ENCODE measurements at places on chromosomes 6 and 20.
A peak's percentile ranks its signal among the peaks of the same experiment; 100 is the strongest.

- DNase-seq: no peak
Measured at GRCh38 chr6:137941995-137942394, 74.9 kb downstream of the TNFAIP3 start.

GRCh38 chr20:44319839-44320422 lies 8.9 kb upstream of the FITM2 start:
- no peak for DNase-seq

DNA sequence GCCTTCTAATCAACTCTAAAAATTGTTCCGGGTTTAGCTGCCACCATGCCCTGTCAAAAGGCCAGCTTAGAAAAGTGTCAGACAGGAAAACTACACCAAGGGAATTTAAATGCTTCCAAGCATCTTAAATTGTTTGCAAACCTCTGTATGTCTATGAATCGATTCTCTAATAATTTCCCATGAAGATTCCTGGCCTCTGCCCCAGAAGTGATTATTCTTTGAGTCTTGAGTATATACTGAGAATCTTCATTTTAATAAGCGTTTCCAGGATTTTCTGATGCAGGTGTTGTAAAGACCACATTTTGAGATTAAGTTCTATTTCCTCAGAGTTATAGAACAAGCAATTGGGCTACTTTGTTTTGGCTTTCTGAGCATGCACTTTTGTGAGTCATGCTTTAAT lies 471.8 kb upstream of the JAG1 start:
- DNase-seq: no peak

DNA sequence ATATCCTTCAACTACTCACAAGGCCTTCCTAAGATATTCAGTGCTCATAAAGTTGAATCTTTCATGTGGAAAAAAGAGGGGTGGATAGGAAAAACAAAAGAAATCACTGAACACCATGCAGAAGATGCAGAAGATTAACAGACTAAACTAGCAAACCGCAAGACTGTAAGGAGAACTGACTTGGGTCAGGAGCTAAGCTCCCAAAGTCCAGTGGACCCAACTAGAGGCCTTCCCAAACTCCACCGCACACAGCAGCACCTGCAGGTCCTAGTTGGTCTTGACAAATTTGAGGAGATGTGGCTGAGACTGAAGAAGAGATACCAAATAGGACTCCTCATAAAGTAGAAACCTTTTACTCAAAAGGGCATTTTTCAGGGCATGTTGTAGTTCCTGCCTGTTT lies 3.3 kb downstream of the RIPK1 start:
- DNase-seq: no peak

DNA sequence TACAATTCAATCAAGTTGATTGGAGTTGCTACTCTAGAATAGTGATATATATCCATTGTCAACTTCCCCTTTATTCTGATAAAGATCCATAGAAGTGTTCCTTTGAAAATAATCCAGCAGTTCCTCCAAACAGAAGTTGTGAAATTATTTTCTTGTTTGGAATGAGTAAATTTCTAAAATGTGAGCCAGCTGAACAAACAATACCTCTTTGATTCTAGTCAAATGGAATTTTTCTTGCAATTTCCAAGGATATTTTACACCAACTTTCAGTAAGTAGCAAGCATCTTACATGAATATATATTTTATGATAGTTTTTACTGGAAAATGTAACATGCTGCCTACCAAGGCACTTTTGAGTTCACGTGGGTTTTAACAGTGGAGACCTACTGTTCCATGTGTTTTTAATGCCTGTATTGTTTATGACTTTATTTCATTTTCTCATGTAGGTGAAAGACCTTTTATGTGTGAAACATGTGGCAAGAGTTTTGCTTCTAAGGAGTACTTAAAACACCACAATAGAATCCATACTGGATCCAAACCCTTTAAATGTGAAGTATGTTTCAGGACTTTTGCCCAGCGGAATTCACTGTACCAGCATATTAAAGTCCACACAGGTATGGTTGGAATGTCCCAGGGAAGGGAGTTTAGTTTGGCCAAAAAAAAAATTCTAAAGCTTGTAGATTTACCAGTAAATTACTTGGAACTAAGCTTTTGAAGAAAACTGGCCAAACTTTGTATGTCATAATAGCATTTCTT lies 6.5 kb downstream of the GZF1 start:
- DNase-seq: no peak

DNA sequence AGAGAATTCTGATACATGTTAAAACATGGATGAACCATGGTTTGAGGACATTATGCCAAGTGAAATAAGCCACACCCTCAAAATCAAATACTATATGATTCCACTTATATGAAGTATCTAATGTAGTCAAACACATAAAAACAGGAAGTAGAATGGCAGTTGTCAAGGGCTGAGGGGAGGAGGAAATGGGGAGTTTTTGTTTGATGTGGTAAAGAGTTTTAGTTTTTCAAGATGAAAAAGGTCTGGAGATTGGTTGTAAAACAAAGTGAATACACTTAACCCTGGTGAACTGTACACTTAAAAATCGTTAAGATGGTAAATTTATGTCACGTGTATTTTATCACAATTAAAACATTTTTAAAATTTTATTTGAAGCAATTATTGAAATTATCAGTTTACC lies 127.4 kb upstream of the GRIK2 start:
- no peak for DNase-seq

DNA sequence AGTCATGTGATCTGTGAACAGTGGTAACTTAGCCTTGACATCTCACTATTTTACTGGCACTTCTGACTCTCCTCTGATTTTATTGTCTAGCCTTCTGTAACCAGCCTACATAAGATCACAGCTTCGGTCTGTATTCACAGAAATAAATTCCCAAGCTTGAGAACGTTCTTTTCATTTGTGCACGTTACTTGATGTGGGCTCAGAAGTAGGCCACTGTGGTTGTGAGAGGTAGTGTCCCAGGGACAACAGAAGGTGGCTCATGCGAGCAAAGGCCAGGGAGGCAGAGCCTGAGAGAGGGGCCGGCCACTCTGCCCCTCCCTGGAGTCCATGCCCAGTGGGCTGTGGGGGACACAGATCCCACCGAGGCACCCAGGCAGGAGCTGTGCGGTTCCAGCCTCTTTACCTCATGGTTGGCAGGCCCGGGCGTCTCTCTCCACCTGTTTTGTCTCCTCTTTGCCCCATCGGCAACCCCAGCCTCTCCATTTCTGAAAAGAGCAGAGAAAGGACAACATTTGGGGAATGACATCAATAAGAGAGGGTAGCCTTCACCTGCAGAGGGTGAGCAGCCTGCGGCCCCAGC lies 207.5 kb upstream of the CST7 start:
- no peak for DNase-seq

DNA sequence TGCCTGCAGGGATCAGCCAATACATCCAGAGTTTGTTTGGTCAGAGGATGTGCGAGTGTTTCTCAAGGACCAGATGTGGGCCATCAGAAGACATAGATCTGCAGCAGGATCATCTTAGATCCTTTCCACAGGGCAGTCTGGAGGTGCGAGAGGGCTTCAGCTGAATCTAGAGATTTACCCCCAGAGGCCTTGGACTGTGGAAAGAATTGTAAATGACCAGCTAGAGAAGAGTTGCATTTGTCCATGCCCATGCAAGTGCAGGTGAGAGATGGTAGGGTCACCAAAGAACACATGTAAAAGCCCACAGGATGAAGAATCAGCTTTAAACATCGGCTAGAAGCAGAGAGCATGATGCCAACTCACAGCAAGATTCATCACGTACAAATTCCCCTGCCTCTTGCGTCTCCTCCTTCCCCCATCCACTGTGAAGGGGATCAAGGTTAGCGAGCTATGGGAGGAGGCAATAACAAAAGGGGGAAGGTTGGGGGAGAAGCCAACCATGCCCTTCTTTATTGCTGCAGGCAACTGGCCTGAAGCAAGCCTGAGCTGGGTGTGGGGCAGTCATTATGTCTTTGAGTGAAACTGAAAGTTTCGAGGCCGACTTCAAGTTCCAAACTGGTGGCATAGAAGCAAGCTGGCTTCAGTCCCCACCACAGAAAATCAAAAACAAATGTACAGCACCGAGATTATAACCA lies 83.5 kb downstream of the SCML4 start:
- no peak for DNase-seq

- DNase-seq: no peak
Measured at GRCh38 chr6:115609111-115609510, 451.6 kb downstream of the FRK start.

- peak; percentile 13 for DNase-seq
Measured at GRCh38 chr20:49712996-49713752, 504 bp downstream of the B4GALT5 start.

- no peak for DNase-seq
Measured at GRCh38 chr6:1781817-1782184, 172.1 kb downstream of the FOXC1 start.

DNA sequence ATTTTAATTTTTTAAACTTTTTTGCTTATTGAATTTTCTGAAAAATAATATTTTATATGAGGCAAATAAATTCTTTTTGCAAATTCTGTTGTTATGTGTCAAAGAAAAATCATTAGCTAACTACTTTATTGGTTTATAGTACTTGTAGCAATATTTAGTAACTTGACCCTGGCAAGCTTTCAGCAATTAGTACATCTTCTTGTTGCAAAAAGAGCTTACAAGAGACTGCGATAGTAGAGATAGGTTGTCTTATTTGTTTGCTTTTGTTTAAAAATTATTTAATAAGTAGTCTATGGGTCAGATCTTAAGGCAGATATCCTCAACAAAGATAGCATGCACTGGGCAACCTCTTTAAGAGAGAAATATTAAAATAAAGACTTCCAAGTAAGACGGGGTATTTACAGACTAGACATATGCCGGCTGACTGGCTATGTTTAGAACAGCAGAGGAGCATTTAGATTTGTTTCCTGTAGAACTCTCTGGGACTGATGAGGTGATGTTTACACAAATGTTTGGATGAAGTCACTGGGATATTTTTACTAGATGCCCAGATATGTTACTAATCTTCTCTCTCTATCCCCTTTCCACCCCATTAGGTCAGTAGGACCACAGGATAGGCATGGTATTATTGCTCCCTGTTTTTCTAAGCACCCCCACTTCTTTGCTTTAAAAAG lies 25.0 kb downstream of the VGLL2 start:
- DNase-seq: no peak

DNA sequence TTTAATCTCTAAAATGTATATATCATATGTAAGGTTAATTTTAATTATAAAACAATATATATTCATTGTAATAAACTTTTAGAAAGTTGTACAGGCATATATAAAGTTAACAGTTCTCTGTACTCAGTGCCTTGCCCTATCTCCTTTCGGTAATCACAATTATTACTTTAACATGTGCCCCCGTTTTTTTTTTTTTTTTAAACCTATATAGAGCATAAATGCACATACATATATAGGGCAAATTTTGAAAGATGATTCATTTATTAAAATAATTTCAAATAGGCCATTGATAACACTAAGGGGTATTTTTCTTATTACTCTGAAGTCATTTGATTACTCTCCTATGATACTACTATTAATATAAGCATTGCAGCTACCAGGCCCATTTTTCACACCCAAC lies 1.9 kb downstream of the ASF1A start:
- no peak for DNase-seq

DNA sequence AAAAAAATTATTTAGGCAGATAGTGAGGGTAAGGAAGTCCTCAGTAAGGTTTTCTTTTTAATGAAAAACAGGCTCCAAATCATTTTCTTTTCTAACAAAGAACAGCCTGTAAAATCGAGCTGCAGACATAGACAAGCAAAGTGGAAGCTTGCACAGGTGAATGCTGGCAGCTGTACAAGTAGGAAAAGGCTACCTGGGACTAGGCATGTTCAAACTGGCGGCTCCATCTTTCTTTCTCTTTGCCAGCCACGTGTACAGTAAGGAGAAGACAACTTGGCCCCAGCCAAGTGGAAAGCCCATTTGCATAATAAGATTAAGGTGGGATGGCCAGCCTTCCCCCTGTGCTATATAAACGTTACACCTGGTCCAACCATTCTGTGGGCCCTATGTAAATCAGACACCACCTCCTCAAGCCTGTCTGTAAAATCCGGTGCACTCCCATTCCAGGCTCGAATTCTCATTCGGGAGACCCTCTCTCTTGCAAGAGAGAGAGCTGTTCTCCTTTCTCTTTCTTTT lies 27.0 kb upstream of the SLC2A12 start:
- no peak for DNase-seq

DNA sequence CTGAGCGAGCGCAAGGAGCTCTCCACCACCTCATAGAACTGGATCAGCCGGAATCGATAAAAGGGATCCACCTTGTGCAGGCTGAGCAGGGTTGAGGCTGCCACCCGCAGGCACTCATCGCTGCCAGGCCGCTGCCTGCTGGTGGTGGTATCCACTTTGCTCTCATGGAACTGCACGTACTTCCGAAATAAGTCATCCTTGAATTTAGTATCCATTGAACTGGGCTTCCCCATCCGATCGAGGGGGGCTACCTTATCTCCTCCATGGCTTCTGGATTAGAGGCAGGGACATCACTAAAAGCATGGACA lies 7.1 kb downstream of the SPATA2 start:
- DNase-seq: no peak

- no peak for DNase-seq
Measured at GRCh38 chr6:16907991-16908390, 146.7 kb upstream of the ATXN1 start.

DNA sequence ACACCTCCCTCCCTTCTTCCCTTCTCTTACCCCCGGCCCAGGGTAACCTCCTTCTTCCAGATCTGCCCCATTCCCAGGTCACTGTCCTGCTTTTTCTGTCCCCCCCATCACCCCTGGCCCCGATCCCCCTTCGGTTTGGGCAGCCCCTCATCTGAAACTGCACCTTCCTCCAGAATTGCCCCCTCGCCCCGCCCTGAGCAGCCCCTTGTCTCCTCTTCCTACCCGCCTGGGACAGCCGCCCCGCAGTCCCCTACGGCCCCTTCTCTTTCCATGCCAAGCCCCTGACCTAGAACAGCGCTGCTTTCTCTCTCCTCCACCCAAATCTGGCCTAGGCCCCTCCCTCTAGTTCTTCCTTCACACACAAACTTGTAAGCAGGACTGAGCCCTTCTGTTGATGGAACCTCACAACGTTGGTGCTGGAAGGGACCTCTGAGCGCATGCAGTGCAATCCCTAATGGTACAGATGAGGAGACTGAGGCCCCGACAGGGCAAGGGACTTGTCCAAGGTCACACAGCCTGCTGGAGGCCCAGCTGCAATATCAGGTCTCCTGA lies 630 bp downstream of the PPP2R5D start:
- DNase-seq: no peak

GRCh38 chr6:134474955-134475354 lies 157.0 kb upstream of the SGK1 start:
- no peak for DNase-seq

DNA sequence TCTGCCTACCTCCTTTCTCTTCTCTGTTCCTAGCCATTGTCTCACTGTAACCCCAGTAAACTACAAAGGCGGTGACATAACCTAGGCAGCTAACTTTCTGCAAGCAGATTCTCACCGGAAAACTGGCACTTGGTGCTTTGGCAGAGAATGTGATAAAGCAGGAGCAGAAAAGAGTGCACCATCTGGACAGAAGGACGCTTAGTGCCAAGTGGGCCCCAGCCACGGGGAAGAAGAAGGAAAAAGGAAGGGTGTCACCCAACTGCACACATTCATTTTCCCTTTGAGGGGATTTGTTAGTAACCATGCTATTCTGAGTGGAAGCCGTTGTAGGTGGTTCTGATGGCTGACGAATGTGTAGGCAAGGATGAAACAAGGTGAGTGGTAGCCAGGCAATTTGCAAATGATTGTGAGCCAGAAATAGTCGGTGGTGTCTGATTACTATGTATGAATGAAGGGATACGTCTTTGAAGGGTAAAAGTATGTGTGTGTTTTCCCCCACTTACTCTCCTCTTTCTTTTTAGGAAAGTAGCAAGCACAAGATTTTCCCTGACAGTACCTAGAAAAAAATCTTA lies 148.3 kb upstream of the STXBP5 start:
- DNase-seq: no peak

GRCh38 chr6:136072691-136073090 lies 177.4 kb downstream of the MTFR2 start:
- no peak for DNase-seq

All from activated T-helper 1 cell treated with anti-CD3 and anti-CD28 coated beads, Interleukin-2, amount 50 U/mL, for 16 hours (primary cell).